ENCODE measurements at places on chromosomes 3 and 15. TPM values are rescaled to one million over a fixed set of nuclear protein-coding genes. Genes with fewer than 3 reads are reported as not detected.
A peak's percentile ranks its signal among the peaks of the same experiment; 100 is the strongest.

The C15orf62 gene
- total RNA-seq: not detected

The CSPG4 gene
- total RNA-seq: 5.2 TPM

The ZNF502 gene
- 3.6 TPM for total RNA-seq

The SLC12A1 gene
- not detected for total RNA-seq

The GRAMD1C gene
- 3.4 TPM for total RNA-seq

The C3orf52 gene
- 1.7 TPM for total RNA-seq

The CAV3 gene
- 28.2 TPM for total RNA-seq

The NR2F2 gene
- 18.0 TPM for total RNA-seq

The ISLR gene
- 11.1 TPM for total RNA-seq

The NUP210 gene
- 3.9 TPM for total RNA-seq

The LYZL4 gene
- total RNA-seq: not detected

The TMEM212 gene
- total RNA-seq: not detected

DNA sequence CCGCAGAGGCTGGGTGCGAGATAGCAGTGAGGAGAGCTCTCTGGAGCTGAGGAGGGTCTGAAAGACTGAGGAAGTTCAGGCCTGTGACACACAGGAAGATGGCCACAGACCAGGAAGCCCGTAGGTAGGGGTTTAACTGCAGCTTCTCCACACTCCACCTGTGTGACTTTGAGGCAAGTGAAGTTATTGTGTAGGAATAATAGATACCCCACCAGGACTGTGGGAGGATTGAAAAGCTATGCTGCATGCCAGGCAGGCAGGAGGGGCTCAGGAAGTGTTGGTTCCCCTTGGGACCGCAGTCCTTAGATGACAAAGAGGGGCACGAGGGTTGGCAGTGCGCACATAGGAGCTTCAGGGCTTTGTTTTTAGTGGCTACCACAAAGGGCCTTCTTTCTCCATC is 50.9 kb downstream of the MAGEF1 start:
- no peak for DNase-seq

- DNase-seq: no peak
These were observed 75.7 kb upstream of the TPRG1 start for GRCh38 chr3:189096092-189096491.

DNA sequence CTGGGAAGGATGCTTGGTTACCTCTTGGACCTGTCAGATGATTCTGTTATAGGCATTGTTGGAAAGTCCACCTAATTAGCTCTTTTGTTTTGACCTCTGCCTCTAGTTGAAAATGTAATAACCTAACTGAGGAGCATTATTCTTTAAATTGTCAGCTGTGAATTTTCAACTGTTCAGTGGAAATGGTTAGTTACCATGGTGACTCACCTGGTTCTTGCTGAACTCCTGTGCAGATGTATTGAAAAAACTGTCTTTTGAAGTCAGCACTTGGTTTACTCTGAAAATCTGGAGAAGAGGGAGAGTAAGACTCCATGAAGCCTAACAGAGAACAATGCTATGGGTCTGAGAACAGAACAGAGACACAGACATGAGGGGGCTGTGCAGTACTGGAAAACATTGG is 72.0 kb downstream of the LARS2 start:
- DNase-seq: no peak

GRCh38 chr15:69165637-69166025 is 5.2 kb downstream of the GLCE start:
- no peak for DNase-seq

- no peak for DNase-seq
These were observed 61.8 kb downstream of the MYH15 start for GRCh38 chr3:108448593-108448992.

GRCh38 chr3:47825590-47825989 is 22.7 kb downstream of the DHX30 start:
- no peak for DNase-seq

DNA sequence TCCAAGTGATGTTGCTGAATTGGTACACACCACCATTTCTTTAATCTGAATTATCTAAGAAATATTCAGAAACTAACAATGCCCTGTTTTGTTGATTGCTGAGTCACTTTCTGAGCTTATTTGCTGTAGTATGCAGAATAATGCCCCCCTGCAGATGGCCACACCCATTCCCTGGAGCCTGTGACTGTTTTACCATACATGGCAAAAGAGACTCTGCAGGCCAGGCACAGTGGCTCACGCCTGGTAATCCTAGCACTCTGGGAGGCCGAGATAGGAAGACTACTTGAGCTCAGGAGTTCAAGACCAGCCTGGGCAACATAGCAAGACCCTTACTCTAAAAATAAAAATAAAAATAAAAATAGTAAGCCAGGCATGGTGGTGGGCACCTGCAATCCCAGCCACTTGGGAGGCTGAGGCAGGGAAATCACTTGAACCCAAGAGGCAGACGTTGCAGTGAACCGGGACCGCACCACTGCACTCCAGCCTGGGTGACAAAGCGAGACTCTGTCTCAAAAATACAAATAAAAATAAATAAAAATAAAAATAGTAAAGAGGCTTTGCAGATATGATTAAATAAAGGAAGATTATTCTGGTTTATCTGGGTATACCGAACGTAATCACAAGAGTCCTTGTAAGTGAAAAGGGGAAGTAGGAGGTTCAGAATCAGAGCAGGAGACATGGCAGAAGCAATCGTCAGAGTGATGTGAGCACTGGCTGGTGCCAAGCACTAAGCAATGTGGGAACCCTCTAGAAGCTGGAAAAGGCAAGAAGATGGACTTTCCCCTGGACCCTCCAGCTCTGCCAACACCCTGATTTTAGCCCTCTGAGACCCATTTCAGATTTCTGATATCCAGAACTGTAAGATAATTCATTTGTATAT is 19.0 kb downstream of the PCYT1A start:
- DNase-seq: no peak

DNA sequence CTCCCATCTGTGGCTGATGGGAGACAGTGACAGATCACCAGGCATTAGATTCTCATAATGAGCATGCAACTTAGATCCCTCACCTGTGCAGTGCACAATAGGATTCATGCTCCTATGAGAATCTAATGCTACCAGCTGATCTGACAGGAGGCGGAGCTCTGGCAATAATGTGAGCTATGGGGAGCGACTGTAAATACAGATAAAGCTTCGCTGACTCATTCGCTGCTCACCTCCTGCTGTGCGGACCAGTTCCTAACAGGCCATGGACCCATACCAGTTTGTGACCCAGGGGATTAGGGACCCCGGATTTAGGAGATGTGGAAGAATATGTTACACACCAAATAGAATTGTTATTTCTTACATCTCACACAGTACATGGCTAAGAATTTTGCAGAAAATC is 6.7 kb downstream of the ARGFX start:
- no peak for DNase-seq

DNA sequence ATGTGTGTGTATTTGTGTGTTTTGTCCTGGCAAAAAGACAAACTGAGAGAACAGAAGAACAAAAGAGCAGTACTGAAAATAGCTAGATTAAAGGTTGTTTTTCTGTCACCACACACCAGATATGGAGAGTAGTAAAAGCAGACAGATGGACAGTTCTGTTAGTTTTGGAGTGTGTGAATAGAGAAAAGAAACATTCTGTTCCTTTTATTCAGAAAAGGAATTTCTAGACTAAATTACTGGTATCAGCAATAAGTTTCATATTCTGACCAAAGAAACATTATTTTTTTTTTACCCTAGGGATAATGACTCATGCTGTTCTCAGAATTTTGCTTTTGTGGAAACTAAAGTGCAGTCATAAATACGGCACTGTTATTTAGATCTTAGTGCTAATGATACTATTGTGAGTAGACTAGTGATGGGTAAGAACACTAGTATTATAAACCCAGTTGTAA is 32.9 kb downstream of the PIK3CA start:
- no peak for DNase-seq

DNA sequence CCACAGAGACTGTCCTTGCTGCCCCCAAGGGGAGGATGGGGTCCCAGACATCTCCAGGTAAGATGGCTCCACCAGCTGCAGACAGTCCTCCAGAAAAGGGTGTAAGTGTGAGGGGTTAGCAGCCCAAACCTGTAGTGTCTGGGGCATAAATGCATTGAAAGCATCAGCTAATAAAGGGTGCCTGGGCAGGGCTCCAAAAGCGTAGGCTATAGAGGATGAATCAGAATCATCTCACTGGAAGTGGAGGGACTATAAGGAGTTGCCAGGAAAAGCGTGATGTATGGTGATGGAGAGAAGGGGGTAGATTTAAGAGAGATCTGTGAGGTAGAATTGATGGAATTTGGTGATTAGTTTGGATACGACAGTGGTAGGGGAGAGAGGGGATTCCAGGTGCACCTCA is 79.9 kb upstream of the ONECUT1 start:
- DNase-seq: no peak

- DNase-seq: no peak
These were observed 61.4 kb upstream of the TRPM1 start for GRCh38 chr15:31162721-31163510.

DNA sequence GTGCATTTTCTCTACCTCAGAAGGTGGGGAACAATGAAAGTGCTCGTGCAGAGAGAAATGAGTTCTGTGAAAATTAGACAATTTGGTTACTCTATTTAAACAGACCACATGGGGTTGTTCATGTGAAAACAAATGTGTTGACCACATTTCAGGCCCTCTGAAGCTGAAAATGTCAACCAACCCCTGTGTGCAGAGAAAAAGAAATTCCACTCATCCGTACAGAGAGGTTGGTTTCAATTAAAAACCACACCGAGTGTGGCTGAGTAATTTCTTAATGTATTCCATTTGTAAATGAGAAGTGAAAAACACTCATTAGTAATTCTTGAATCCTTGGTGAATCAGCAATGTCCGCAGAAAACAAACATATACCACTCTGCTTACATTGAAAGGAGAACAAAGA is 46.9 kb upstream of the SLC7A14 start:
- no peak for DNase-seq

- no peak for DNase-seq
These were observed 249.4 kb upstream of the RARB start for GRCh38 chr3:25178672-25179071.

DNA sequence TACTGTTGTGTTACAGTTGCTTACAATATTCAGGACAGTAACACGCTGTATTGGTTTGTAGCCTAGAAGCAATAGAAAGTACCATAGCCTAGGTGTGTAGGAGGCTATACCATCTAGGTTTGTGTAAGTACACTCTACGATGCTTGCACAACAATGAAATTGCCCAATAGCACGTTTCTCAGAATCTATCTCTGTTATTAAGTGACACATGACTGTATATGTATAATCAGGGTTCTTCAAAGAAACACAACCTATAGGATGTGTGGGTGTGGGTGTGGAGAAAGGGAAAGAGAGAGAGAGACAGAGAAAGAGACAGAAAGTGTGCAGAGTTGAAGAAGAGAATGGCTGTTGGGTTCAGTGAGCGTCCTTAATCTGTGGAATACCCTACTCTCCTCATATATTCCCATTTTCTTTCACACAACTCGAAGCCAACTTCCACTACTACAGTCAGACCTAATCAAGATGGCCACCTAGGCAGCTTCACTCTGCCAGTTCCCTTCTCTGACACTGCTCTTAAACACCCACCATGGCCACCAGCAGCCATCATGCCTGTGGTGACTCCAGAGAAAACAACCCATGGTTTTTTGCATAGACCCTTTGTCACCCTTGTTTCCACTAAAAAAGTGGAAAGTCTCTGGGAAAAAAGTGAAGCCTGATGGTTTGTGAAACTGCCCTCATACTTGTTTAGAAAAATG is 5.8 kb upstream of the PPP4R2 start:
- no peak for DNase-seq

DNA sequence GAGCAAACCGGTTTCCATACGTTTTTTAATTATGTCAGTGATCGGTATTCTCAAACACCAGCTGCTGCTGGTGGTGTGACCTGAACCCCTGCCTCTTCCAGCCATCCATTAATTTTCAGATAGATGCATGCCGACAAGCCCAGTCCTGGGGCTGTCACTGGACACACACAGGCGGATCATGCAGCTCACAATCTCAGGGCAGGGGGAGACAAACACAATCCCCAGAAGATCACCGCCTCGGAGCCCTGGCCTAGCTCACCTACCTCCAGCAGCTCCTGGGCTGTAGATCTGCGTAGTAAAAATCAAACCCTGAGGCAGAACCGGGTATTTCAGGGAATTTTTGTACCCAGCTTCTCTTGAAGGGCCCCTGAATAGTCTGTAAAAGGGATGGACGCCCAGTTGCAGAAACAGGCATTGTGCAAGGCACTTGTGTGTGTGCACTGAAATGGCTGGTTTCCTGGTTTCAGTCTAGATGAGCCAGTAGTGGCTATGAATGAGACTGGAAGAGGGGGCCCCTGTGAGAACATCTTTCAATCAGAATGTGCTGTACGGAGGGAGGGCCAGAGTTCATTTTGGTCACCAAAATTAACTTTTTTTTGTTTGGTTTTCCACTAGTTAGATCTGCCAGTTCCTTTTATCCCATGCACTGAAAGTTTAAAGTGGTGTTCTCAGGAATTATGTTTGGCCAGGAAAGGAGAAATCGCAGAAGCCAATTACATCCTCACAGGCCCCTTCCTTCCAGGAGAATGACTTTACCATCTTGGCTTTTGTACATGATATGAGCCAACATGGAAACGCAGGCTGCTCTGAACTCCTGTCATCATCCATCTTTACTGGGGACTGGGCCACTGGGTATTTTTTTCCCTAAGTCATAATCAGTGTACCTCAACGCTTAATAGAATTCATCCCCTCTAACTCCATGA is 55.0 kb upstream of the RPL32 start:
- DNase-seq: peak; percentile 27

DNA sequence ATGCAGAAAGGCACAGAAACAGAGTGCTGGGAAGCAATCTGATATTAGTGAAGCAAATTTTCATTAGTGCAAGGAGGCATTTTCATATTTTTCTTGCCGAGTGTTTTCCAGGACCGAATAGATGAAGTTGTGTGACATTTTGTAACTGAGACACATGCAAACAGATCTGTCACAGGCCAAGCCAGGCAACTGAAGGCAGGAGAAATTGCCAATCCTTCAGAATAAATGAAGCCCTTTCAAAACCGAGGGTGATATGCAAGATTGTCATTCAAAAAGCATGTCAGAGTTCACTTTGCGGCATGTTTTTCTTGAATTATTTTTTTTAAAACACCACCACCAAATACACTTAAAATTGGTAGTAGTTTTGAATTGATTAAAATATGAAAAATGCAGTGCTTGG is 6.2 kb downstream of the LMOD3 start:
- no peak for DNase-seq

- no peak for DNase-seq
These were observed 61.1 kb downstream of the KCNAB1 start for GRCh38 chr3:156181509-156181908.

GRCh38 chr3:65168547-65168946 is 480.7 kb upstream of the ADAMTS9 start:
- no peak for DNase-seq

GRCh38 chr3:16813336-16813735 is 71.4 kb upstream of the PLCL2 start:
- DNase-seq: no peak

GRCh38 chr3:58025837-58026569 is 17.8 kb downstream of the FLNB start:
- DNase-seq: no peak

GRCh38 chr3:31392568-31392967 is 140.2 kb upstream of the STT3B start:
- no peak for DNase-seq

GRCh38 chr3:51704511-51704950 is 2.3 kb upstream of the GRM2 start:
- no peak for DNase-seq
